IPS DF 19.7 (cell line): ENCODE measurements at places on chromosomes 2 and 18.

GRCh38 chr18:59767732-59768131, 70.5 kb upstream of the CCBE1 start:
- DNase-seq, result no peak

- DNase-seq, result no peak
Measured at GRCh38 chr18:44725300-44726058, 44.8 kb downstream of the SETBP1 start.

DNA sequence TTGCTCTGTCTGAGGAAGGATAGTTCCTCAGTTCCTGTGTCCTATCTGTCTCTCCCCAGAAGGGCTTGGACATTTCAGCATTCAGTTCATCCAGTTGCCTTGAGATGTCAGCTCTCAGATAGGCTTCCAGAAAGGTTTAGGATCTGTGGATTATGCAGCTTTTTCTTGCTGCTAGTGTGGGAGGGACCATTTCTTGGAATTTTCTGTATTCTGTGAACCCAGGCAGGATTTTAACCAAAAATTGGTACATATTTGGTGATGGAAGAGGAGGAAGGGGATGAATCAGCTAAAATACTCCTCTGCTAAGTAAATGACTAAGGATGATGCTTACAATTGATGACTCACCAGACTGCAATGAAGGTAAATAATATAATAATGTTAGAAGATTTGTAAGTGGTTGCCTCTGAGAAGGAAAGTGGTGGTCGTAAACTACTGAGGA, 58.6 kb upstream of the DOCK10 start:
- no peak for DNase-seq

GRCh38 chr2:64401529-64401880, 52.5 kb upstream of the LGALSL start:
- no peak for DNase-seq

- DNase-seq, result no peak
Measured at GRCh38 chr18:2070631-2071030, 500.7 kb downstream of the METTL4 start.
